Vagina (tissue), 2 donors: ENCODE measurements at places on chromosomes 4 and X.

DNA sequence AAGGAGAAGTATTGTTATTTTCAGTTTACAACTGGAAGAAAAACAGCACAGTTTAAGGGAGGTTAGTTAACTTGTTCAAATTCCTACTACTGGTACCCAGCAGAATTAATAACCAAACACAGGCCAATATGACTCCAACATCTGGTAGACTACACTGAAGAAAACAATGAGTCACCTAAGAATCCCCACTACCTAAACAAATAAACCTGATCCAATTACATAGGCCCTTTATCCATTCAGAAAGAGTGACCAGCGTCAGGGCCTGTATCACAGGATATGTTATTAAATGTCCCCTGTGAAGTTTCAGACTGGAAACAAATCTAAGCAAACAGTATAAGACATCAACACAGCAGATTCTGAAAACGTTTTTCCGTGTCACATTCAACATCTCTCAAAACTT is 492.5 kb upstream of the INTU start:
- no peak for DNase-seq

GRCh38 chr4:76407440-76408119 is 13.4 kb downstream of the CCDC158 start:
- DNase-seq = no peak

DNA sequence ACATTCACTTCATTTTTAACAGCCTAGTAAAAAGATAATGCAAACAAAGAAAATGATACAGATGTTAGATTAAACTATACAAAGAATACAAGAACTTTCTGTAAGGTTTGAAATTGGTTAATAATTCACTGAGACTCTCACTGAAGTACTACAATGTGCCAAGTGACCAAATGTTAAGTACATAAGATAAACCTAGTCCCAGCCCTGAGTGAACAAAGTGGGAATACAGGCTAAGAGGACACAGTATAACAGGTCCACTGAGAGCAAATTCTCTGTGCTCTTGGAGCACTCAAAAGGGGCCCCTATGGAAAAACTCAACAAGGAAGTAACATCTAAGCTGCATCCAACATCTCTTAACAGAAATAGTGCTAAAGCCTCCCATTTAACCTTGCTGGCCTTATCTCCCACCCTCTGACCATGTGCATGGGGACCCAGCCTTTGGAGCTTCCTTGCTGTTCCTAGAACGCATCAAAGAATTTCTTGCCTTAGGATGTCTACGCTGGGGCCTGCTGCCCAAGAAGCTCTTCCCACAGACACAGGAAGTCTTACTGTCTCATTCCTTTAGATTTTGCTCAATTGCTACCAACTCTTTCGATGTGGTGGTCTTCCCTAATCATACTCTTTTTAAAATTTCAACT is 113.4 kb downstream of the ZAR1 start:
- no peak for DNase-seq

DNA sequence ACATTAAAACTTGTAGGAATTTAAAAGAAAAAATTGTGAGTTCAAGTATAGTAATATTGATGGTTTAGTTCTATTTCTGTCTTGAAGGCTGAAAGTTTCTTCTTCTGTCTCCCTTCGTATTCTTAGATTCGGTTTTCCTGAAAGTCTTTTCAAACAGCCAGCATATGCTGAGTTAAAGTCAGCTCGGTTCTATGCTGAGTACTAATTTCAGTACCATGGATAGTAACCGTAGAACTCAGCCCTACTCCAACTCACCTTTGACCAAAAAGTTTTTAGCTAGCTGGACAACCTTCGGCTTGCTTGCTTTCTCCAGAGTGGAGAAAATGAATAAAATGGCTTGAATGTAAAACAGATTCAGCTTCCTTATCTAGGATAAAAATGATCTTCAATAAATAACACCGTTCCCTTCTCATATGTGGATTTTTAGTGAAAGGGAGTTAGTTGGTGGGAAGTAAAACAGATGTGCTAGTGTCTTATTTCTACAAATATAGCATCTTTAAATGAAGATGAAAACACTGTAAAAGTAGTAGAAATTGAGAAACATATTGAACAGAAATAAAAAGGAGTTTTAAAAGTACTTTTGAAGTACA is 5.2 kb downstream of the POU4F2 start:
- DNase-seq = no peak

- no peak for DNase-seq
Observed at GRCh38 chr4:163470391-163470790, 3.2 kb downstream of the TKTL2 start.

- DNase-seq = no peak
Observed at GRCh38 chr4:186203406-186203805, 12.0 kb downstream of the CYP4V2 start.

DNA sequence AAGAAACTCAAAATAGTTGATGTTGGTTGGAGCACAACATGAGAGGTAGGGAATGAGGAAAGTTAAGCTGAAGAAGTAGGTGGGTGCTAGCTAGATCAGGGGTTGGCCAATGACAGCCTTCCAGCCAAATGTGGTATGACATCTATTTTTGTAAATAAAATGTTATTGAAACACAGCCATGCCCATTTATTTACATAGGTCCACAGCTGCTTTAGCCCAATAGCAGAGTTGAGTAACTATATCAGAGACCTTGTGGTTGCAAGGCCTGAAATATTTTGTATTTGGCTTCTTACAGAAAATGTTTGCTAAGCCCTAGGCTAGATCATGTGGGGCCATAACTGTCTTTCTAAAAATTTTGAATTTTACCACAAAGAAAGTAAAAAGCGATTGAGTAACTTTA is 234.9 kb upstream of the CTSO start:
- DNase-seq = no peak

- DNase-seq = no peak
Observed at GRCh38 chr4:188930822-188931221, 791.6 kb downstream of the TRIML1 start.

DNA sequence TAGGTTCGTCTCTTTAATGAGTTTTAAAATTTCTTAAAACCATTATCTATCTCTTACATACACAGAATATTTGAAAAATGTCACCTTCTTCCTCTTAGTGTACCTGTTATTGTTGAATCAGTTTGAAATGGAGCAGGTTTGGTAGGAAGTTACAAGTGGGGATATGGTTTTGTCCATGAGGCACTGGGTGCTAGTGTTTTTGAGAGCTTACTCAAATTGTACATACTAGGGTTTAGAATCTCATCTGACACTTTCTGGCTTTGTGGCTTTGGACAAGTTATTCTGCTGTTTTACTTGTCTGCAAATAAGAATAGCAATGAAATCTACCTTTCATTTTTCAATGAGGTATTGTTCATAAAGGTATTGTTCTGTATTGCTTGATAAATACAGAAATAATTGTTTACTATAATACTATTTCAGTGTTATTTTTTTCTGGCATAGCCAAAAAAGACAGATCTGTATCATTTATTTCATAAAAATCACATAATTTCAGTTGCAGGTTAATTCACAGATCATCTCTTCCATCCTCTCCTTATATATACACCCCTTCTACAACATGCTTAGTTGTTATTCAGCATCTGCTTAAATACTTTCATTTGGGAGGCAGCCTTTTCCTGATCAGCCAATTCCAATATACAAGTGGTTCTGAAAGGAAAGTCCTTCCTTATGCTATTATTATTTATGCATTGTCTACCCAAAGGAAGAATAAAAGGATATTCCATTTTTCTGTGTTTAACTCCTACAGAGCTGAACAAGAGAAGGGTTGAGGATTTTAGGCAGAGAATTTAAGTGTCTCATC is 13.3 kb downstream of the NCAPG start:
- DNase-seq = no peak

- no peak for DNase-seq
Observed at GRCh38 chrX:41322821-41323603, 10.9 kb upstream of the DDX3X start.

- DNase-seq = no peak
Observed at GRCh38 chrX:110304371-110304770, 13.5 kb downstream of the AMMECR1 start.

DNA sequence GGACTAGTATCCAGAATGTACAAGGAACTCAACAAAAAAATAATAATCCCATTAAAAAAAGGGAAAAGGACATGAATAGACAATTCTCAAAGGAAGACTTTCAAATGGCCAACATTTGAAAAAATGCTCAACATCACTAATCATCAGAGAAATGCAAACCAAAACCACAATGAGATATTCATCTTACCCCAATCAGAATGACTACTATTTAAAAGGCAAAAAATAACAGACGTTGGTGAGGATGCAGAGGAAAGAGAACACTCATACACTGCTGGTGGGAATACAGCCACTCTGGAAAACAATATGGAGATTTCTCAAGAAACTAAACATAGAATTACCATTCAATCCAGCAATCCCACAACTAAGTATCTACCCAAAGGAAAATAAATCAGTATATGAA is 133.1 kb downstream of the KDR start:
- DNase-seq = no peak

DNA sequence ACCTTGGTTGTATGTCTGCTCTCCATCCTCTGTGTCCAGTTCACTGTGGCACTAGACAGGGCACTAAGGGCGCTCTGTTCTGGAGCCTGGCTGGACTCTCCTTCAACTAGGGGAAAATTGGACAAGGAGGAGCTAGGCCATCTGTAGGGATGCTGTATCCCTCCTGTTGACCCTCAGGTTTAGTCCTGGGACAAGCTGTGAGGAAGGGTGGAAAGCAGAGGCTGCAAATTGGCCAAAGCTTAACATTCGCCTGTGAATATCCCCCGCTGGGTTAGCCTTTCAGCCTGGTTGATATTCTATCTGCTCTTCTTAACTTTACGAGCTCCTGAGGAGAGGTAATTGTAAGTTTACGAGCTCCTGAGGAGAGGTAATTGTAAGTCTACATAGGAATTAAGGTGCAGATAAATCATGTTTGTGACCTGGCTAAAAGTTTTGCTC is 64.4 kb upstream of the ENPEP start:
- DNase-seq = no peak

GRCh38 chrX:43238461-43238945 is 417.6 kb upstream of the MAOA start:
- no peak for DNase-seq

- DNase-seq = peak; percentile 47
Observed at GRCh38 chr4:5569451-5569850, 138.9 kb downstream of the EVC2 start.

DNA sequence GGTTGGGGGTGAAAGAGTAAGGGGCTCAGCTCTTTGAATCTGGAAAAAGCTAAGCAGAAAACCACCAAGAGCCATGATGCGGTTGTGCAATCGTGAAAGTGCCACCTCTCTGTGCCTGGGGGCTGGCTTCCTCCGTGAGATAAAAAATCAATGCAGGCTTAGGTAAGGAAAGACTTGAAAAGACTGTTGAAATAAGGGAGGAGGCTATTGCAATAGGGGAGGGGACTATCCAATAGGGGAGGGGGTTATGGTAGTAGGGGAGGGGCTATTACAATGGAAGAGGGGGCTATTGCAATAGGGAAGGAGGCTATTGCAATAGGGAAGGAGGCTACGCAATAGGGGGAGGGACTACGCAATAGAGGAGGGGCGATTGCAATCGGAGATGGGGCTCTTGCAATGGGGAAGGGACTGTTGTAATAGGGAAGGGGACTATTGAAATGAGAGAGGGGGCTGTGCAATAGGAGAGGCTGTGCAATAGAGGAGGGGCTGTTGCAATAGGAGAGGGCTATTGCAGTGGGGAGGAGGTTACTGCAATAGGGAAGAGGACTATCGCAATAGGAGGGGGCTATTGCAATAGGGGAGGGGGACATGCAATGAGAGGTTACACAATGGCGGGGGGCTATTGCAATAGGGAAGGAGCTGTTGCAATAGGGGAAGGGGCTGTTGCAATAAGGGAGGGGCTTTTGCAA is 162.3 kb upstream of the PSAPL1 start:
- DNase-seq = no peak

- DNase-seq = no peak
Observed at GRCh38 chr4:2545321-2546013, 9.0 kb downstream of the FAM193A start.

GRCh38 chr4:147328756-147329446 is 152.0 kb upstream of the EDNRA start:
- no peak for DNase-seq

GRCh38 chr4:72875545-72875944 is 194.0 kb downstream of the COX18 start:
- no peak for DNase-seq

DNA sequence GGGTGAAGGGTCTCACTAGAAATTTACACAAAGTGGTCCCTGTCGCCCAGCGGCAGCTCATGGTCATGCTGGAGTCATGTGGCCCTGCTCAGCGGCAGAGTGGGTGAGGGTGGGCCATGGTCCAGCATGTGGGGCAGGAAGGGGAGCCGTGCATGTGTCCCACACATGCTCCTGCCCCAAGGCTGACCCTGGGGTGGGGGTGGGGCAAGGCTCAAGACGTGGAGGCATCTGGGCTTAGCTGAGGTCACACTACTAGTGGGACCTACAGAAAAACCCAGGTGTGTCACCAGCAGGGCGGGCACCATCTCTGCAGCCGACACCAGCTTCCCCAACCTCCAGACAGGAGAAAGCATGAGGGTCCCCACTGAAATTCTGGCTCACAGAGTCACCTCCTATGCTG is 42.4 kb downstream of the EVC start:
- DNase-seq = no peak

GRCh38 chrX:68433155-68433980 is at the start of gene OPHN1:
OPHN1 (minus strand) TSS chrX:68433495; CDS start chrX:68433020, 475 bp downstream.
- DNase-seq = peak; percentile 89

DNA sequence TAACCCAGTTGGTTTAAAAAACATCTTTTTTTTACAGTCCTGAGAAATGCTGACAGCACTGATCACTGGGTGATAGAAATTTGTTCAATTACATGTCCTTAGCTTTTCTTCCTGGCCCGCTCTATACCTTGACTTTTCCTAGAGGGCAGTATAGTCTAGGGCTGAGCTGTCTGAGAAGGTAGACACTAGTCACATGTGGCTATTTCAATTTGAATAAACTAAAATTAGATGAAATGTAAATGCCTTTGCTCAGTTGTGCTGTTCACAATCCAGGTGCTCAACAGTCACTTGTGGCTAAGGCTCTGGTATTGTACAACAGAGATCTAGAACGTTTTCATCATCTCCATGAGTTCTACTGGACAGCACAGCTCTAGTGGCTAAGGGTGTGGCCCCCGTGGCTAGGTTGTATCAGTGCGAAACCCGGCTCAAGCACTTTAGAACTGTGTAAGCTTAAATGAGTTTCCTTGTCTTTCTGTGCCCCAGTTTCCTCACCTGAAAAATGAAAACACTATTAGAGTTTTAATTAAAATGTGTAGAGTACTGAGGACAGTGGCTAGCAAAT is 111.6 kb upstream of the WDR17 start:
- no peak for DNase-seq

- no peak for DNase-seq
Observed at GRCh38 chrX:103624111-103624510, 4.7 kb upstream of the TCEAL1 start.

DNA sequence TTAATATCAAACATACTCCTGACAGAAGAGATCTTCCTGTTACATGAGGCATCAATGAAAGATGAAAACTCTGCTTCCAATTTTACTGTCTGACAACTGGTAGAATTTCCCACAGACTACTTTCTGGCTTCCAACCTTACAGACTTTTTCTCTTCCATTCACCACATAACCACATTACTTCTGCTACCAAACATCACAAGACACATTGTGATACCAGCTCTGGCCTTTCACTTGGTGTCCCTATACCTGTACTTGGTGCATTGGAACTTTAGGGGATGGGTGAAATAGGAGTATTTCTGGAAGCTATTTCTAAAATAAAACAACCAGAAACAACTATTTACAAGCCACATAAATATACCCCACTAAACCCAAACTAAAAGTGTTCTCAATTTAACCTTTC is 20.5 kb downstream of the AMTN start:
- no peak for DNase-seq

- DNase-seq = no peak
Observed at GRCh38 chr4:15675356-15675755, 6.3 kb upstream of the FAM200B start.
